Tibial nerve (tissue), 4 donors: ENCODE measurements at places on chromosomes 11 and 22. TPM values are rescaled to one million over a fixed set of nuclear protein-coding genes. Genes with fewer than 3 reads are reported as not detected.

SLC43A1 gene
- 40.4 TPM for total RNA-seq

DAGLA gene
- 2.7 TPM for total RNA-seq

RIMBP3B gene
- not detected for total RNA-seq

- H3K4me3 ChIP-seq, result no peak overlapping the region
- no peak overlapping the region for H3K27ac ChIP-seq
- no peaks in the 10 kb centered on the region for H3K36me3 ChIP-seq
- no peaks in the 10 kb centered on the region for H3K4me1 ChIP-seq
- DNase-seq, result no peak
These were observed 72.8 kb upstream of the CCND1 start for GRCh38 chr11:69567951-69568808.

- no peak overlapping the region for H3K27ac ChIP-seq
- H3K4me1 ChIP-seq, result peaks cover 8% of the 10 kb centered on the region
- DNase-seq, result no peak
- H3K27me3 ChIP-seq, result no peaks in the 10 kb centered on the region
These were observed 6.8 kb downstream of the ROBO4 start for GRCh38 chr11:124890683-124891372.

DNA sequence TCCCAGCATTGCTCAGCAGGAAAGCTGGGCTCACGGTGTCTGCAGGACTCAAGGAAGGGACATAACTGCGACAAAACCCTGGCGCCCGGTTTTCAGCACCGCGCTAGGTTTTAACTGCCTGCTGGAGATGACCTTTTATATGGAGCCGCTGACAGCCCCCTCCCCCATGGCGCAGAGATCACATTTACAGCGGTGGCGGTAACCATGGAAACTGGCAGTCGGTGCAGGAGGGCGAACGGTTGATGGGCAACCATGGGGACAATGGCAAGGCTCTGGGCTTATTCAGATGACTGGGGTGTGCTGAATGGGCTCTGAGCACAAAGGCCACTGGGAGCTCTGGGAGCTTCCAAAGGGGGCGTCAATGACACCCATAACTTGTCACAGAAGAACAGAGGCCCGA, 37.2 kb downstream of the CELSR1 start:
- no peak overlapping the region for H3K4me3 ChIP-seq
- DNase-seq, result no peak
- no peaks in the 10 kb centered on the region for H3K4me1 ChIP-seq
- no peaks in the 10 kb centered on the region for H3K27me3 ChIP-seq
- H3K36me3 ChIP-seq, result no peaks in the 10 kb centered on the region

DNA sequence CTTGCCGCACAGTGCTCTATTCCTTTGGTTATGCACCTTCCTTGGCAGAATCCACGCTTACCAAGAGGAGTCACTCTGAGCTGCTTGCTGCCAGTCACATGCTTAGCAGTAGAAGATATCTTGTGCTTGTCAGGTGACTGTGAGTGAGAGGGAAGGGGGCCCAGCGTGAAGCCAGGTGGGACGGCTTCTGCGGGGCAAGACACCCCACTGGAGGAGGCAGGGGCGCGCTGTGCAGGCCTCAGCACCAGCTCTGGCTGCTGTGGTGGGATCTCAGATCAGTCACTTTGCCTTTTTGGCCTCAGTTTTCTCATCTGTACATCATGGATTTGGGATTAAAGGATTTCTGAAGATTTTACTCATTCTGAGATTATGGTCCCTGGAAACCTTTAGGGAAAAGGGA, 63.9 kb upstream of the B3GAT1 start:
- no peak overlapping the region for H3K4me3 ChIP-seq
- DNase-seq, result no peak
- peaks cover 15% of the 10 kb centered on the region for H3K27me3 ChIP-seq
- H3K4me1 ChIP-seq, result no peaks in the 10 kb centered on the region

DNA sequence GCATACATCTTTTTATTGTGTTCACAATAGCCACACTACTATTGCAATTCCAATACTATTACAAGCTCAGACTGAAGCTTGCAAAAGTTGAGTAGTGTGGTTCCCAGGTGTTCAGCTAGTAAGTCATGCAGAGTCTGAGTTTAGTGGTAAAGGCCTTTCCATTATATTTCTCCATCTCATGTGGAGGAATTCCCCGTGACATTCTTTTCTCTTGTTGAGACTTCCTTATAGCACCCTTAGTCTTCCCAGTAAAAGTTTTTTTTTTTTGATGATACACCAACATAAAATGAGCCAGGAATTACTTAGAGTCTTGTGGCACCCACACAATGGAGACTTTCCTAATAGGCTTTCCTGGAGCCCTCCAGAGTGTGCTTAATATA, 110.8 kb downstream of the UVRAG start:
- DNase-seq, result no peak
- H3K36me3 ChIP-seq, result no peaks in the 10 kb centered on the region
- peaks cover 36% of the 10 kb centered on the region for H3K4me1 ChIP-seq
- H3K27ac ChIP-seq, result peak overlapping the region; percentile 67
- H3K4me3 ChIP-seq, result no peak overlapping the region
- no peaks in the 10 kb centered on the region for H3K27me3 ChIP-seq
